RWPE2 (cell line): ENCODE measurements at places on chromosomes 2 and 18.
A peak's percentile ranks its signal among the peaks of the same experiment; 100 is the strongest.

- no peak for DNase-seq
- no peaks in the 10 kb centered on the region for H3K36me3 ChIP-seq
- H3K4me1 ChIP-seq = no peaks in the 10 kb centered on the region
These were observed 1159.0 kb downstream of the RPIA start for GRCh38 chr2:89850481-89850880.

DNA sequence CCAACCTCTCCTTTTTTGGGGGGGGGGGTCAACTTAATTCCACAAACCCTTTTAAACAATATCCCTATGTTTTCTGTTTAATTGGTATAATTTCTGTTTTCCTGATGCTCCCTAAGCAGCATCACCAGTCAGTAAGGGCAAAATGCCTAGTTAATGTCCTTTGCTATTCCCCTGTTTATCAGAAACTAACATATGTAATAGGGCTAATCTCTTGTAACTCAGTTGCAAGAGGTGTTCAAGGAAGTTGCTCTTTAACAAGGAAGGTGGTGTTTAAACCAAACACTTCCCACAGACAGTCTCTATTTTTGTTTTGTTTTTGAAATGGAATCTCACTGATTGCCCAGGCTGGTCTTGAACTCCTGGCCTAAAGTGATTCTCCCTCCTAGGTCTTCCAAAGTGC is 6.5 kb upstream of the COQ10B start:
- H3K36me3 ChIP-seq = no peaks in the 10 kb centered on the region
- no peak overlapping the region for H3K4me3 ChIP-seq
- no peaks in the 10 kb centered on the region for H3K4me1 ChIP-seq
- DNase-seq = no peak
- H3K27me3 ChIP-seq = no peaks in the 10 kb centered on the region
- H3K27ac ChIP-seq = no peak overlapping the region

DNA sequence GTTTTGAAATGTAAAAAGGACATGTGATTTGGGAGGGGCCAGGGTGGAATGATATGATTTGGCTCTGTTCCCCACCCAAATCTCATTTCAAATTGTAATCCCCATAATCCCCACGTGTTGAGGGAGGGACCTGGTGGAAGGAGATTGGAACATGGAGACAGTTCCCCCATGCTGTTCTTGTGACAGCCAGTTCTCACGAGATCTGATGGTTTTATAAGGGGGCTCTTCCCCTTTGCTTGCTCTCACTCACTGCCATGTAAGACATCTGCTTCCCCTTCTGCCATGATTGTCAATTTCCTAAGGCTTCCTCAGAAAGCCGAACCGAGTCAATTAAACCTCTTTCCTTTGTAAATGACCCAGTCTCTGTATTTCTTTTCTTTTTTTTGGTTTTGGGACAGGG is 39.2 kb downstream of the FECH start:
- H3K4me1 ChIP-seq = no peaks in the 10 kb centered on the region
- H3K4me3 ChIP-seq = no peak overlapping the region
- no peaks in the 10 kb centered on the region for H3K36me3 ChIP-seq
- no peak overlapping the region for H3K27ac ChIP-seq

- H3K4me3 ChIP-seq = no peak overlapping the region
- H3K27me3 ChIP-seq = no peaks in the 10 kb centered on the region
- DNase-seq = no peak
- H3K27ac ChIP-seq = no peak overlapping the region
These were observed 825.5 kb upstream of the NXPH2 start for GRCh38 chr2:139605668-139606067.

GRCh38 chr2:227326783-227327182 is 1.7 kb downstream of the MFF start:
- H3K4me3 ChIP-seq = peak overlapping the region; percentile 93
- H3K27ac ChIP-seq = no peak overlapping the region
- H3K27me3 ChIP-seq = no peaks in the 10 kb centered on the region
- H3K36me3 ChIP-seq = peaks cover 33% of the 10 kb centered on the region
- DNase-seq = no peak

DNA sequence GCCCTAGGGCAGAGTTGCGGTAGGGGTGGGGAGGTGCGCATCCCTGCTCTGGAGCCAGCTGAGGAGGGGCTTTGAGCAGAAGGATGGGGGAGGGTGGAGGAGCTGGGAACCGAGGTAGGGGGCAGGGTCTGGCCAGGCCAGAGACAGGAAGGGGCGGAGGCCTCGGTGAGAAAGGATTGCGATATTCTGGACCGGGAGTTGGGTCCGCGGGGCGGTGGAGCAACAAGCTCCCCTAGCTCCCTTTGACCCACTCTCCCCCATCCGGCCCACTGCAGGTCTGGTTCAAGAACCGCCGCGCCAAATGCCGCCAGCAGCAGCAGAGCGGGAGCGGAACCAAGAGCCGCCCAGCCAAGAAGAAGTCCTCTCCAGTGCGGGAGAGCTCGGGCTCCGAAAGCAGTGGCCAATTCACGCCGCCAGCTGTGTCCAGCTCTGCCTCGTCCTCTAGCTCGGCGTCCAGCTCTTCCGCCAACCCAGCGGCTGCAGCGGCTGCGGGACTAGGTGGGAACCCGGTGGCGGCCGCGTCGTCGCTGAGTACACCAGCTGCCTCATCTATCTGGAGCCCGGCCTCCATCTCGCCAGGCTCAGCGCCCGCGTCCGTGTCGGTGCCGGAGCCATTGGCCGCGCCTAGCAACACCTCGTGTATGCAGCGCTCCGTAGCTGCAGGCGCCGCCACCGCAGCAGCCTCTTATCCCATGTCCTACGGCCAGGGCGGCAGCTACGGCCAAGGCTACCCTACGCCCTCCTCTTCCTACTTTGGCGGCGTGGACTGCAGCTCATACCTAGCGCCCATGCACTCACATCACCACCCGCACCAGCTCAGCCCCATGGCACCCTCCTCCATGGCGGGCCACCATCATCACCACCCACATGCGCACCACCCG is 4.8 kb downstream of the OTX1 start:
- H3K4me1 ChIP-seq = no peaks in the 10 kb centered on the region
- no peak overlapping the region for H3K4me3 ChIP-seq
- peaks cover 6% of the 10 kb centered on the region for H3K36me3 ChIP-seq
- peaks cover 21% of the 10 kb centered on the region for H3K27me3 ChIP-seq
- H3K27ac ChIP-seq = no peak overlapping the region

DNA sequence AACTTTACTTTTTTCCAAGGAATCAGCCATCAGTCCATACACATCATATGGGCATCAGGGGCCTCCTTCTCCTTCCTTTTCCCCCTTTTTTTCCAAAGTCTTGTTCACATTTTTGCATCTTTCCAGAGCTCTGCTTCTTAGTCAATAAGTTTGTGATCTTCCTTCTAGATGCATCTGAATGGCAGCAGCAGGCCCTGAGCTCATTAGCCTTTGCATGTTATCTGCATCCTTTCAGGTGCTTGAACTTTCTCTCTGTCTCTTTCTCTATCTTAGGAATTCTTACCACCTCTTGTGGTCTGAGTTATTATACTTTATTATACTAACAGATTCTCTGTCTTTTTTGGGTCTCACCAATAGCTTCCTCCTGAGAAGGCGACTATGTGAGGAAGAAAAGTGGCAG is 312.4 kb upstream of the FANCL start:
- H3K4me3 ChIP-seq = no peak overlapping the region
- no peak for DNase-seq
- H3K27ac ChIP-seq = no peak overlapping the region
- H3K36me3 ChIP-seq = no peaks in the 10 kb centered on the region
- H3K4me1 ChIP-seq = no peaks in the 10 kb centered on the region
- no peaks in the 10 kb centered on the region for H3K27me3 ChIP-seq

GRCh38 chr2:134395779-134396178 is 141.9 kb downstream of the MGAT5 start:
- no peak overlapping the region for H3K4me3 ChIP-seq
- no peak for DNase-seq
- no peaks in the 10 kb centered on the region for H3K36me3 ChIP-seq
- peaks cover 36% of the 10 kb centered on the region for H3K4me1 ChIP-seq
- H3K27me3 ChIP-seq = no peaks in the 10 kb centered on the region
- peak overlapping the region; percentile 86 for H3K27ac ChIP-seq

GRCh38 chr18:45335282-45336043 is 279.8 kb upstream of the SLC14A2 start:
- H3K27ac ChIP-seq = peak overlapping the region; percentile 40
- no peaks in the 10 kb centered on the region for H3K36me3 ChIP-seq
- no peaks in the 10 kb centered on the region for H3K27me3 ChIP-seq
- no peak for DNase-seq

DNA sequence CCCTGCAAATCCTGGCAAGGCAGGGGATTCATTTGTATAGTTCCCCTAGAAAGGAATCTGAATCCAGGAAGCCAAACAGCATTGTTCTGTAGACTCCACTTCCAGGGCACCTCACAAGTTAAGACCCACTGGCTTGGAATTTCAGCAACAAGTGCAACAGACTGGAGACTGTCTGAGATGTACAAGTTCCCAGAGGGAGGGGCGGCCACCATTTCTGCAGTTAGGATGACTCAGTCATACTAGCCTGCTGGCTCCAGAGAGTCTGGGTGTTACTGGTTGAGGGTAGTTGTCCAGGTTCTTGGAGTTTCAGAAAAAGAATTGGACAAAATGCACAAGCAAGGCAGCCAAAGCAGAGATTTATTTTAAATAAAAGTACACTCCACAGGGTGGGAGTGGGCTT is 384.2 kb downstream of the DSC3 start:
- no peaks in the 10 kb centered on the region for H3K4me1 ChIP-seq
- DNase-seq = no peak
- H3K27me3 ChIP-seq = no peaks in the 10 kb centered on the region
- H3K27ac ChIP-seq = no peak overlapping the region
- H3K36me3 ChIP-seq = no peaks in the 10 kb centered on the region

- DNase-seq = no peak
- H3K27ac ChIP-seq = no peak overlapping the region
- H3K27me3 ChIP-seq = no peaks in the 10 kb centered on the region
- H3K36me3 ChIP-seq = no peaks in the 10 kb centered on the region
These were observed 569.8 kb upstream of the MEX3C start for GRCh38 chr18:51767293-51767692.

DNA sequence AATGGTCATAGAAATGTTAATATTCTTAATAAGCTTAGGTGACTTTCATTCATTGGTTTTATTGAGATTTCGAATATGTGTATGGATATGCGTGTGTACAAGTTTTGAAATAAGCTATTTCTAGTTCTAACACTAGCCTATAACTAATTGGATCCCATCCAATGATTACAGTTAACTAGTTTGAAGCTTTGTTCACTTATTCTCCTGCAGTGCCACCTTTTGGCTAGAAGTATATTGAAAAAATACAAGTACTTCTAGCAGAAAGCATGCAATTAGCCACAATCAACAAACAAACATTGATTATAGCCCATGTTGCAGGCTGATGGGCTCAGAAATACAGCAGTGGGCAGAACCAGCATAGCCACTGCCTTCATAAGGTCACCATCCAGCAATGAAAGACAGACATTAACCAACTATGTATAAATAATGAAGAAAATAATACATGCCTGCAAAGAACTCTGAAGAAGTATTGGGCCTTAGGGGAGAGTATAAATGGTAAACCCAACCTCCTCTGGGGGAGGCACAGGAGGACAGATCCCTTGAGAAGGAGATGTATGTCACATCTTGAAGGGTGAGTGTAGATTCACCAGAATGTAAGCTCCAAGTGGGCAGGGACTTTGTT is 5.1 kb upstream of the PIEZO2 start:
- H3K27ac ChIP-seq = no peak overlapping the region
- no peak for DNase-seq
- no peak overlapping the region for H3K4me3 ChIP-seq
- H3K36me3 ChIP-seq = no peaks in the 10 kb centered on the region

GRCh38 chr2:104858006-104858978 is 4.4 kb downstream of the POU3F3 start:
- DNase-seq = no peak
- peaks cover 86% of the 10 kb centered on the region for H3K27me3 ChIP-seq
- no peaks in the 10 kb centered on the region for H3K36me3 ChIP-seq
- H3K4me1 ChIP-seq = no peaks in the 10 kb centered on the region
- no peak overlapping the region for H3K27ac ChIP-seq

GRCh38 chr2:236682651-236683422 is 113.2 kb downstream of the ACKR3 start:
- no peak overlapping the region for H3K27ac ChIP-seq
- H3K4me3 ChIP-seq = no peak overlapping the region
- no peak for DNase-seq
- H3K27me3 ChIP-seq = no peaks in the 10 kb centered on the region
- peaks cover 19% of the 10 kb centered on the region for H3K4me1 ChIP-seq

GRCh38 chr2:88827821-88828220 is 136.3 kb downstream of the RPIA start:
- H3K27ac ChIP-seq = no peak overlapping the region
- no peaks in the 10 kb centered on the region for H3K36me3 ChIP-seq
- H3K27me3 ChIP-seq = no peaks in the 10 kb centered on the region
- H3K4me1 ChIP-seq = no peaks in the 10 kb centered on the region
- H3K4me3 ChIP-seq = no peak overlapping the region

- peak overlapping the region; percentile 85 for H3K4me3 ChIP-seq
- H3K27me3 ChIP-seq = no peaks in the 10 kb centered on the region
- H3K4me1 ChIP-seq = peaks cover 54% of the 10 kb centered on the region
These were observed 697 bp upstream of the SPATS2L start for GRCh38 chr2:200305797-200306195.

- H3K36me3 ChIP-seq = peaks cover 47% of the 10 kb centered on the region
- DNase-seq = no peak
- H3K4me1 ChIP-seq = no peaks in the 10 kb centered on the region
- no peak overlapping the region for H3K27ac ChIP-seq
- H3K4me3 ChIP-seq = no peak overlapping the region
These were observed 13.6 kb downstream of the RBM45 start for GRCh38 chr2:178125862-178126261.
